NCI-H526 (cell line): ENCODE measurements at places on chromosomes 12 and 14.

DNA sequence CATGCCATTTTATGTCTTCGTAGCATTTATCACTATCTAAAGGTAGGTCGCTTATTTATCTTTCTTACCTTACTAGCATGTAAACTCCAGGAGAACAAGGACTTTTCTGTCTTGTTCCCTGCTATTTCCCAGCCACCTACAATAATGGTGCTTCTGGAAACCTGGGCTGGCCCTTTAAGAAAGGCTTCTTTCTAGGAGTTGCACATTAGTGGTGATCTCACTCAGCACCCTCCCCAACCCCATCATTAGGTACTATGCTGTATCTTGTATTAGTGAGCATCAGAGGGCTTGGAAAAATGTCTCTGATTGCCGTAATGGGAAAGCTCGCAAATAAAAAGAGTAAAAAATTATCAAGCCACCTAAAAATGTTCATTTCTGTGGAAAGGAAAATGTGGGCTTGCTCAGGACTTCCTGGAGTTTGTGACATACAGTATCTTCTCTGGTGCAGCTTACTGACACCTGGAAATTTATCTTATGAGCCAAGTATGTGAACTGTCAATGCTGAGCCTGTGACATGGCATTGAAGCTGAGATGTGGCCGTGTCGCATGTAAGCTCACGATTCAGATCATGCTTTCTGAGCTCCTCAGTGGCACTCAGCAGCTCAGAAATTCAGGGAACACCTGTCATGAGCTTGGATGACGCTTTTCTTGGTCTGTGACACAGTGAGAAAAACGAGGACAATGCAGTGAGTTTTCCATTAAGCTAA, 12.4 kb downstream of the CCDC92 start:
- no peak for DNase-seq

- DNase-seq: no peak
Measured at GRCh38 chr12:75685617-75686225, 174.3 kb upstream of the KRR1 start.

DNA sequence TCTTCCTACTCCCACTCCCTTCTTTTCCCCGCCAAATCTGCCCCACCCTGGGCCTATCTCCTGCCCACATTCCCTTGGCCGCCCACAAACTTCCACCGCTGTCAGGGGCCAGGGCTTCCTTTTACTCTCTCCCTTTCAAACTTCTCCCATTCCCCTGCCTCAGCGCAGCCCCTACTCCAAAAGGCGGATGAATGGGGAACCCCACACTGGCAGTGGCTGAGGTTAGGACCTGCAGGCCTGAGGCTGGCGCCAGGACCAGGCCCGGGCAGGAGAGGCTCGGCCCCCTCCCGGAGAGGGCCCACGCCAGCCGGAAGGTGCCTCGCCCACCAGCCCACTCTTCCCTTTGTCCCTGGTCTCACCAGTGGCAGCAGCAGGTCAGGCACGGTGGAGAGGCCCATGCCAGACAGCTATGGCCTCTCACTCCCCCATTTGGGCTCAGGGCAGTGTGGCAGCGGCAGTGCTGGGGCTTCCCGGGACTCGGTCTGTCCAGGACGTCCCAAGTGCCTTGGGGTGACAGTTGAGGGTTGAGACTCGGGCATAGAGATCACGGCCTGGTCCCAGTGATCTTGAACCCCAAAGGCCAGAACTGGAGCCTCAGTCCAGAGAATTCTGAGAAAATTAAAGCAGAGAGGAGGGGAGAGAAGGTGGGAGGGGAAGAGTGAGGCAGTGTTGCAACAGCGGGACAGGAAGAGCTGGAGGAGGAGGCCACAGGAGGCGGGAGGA, at the start of gene TNFRSF1A:
Gene TNFRSF1A, minus strand, starts transcription at position 660 of the 723 bp plus-strand sequence. Its CDS starts 262 bp downstream, at position 398.
- DNase-seq: peak; percentile 60

DNA sequence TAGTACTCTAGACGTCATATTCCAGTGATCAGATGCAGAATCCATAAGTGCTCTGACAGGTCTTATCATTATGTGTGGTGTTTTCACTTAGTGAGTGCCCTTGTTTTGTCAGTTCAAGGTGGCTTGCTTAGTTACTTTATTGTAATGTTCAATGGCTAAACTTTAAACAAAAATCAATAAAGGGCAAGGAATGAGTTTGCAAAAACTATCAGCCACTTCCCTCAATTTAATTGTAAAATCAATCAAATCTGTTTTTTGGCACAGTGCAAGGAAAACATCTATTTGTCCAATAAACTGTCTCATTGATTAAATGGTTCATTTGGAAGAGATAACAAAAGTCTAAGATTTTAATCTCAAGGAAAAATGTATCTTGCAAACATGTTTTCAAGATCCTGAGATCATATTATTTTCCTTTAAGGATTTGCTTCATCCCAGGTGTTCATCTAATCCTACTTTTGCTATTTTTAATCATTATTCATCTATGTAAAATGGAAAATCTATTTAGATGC, 59.6 kb upstream of the EEA1 start:
- no peak for DNase-seq

GRCh38 chr12:66538970-66539369, 139.9 kb downstream of the GRIP1 start:
- no peak for DNase-seq

DNA sequence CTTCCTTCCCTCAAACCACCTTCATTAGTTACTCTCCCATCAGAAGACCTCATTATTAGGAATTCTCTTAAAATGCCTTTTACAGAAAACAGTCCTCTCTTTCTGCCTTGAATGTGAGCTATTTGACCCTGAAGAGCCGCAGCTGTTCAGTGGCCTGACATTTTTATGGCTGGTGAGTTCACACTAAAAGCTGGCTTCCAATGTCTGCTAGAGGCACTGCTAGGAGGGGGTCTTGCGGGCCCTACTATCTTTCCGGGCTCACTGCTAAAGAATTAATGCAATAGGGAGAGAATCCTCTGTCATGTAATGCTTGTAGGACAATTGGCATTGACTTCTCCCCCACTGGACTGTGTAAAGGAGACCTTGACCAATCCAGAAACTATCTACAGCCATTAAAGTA, 87.7 kb downstream of the GPR135 start:
- no peak for DNase-seq

GRCh38 chr14:67820428-67820971, 921 bp downstream of the RAD51B start:
- no peak for DNase-seq

- DNase-seq: peak; percentile 82
Measured at GRCh38 chr12:48903982-48904411, 21.3 kb downstream of the FKBP11 start.

DNA sequence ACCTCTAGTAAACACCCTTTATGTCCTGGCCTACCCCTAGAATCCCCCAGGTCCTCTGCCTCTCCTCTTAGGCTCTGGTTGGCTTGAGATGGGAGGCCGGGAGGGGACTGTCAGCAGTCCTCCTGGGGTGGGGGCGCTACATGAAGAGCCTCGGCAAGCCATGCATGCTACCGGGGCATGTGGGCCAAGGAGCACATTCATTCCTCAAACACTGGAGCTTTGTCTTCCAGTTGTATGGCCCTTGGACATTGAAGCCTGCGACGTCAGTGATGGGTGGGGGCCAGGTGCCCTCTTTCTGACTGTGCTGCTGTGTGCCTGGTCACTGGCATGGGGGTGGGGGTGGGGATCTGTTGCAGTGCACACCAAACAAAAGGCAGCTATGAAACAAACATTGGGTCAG, 15.8 kb upstream of the CELA1 start:
- DNase-seq: no peak

GRCh38 chr12:7695237-7695560, 376 bp downstream of the GDF3 start:
- no peak for DNase-seq

- DNase-seq: no peak
Measured at GRCh38 chr12:120849765-120850164, 54.4 kb downstream of the SPPL3 start.

DNA sequence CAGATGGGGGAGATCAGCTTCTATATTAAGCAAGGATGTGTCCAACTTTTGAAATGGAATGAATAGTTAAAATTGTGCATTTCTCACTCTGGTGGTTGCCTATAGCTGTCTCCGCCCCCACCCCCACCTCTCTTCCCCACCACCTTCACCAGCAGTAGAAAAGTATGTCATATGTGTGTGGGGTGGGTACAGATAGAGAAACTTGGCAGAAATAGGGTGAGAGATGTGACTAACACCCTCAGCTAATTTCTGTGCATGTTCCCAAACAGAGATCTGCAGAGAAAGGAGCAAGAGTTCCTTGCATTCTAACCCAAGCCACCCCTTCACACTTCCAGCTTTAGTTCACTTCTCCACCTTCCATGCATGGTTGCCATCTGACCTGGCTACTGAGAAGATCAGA, 980.1 kb downstream of the NRXN3 start:
- no peak for DNase-seq

GRCh38 chr12:65019696-65020234, 101.3 kb downstream of the WIF1 start:
- no peak for DNase-seq

DNA sequence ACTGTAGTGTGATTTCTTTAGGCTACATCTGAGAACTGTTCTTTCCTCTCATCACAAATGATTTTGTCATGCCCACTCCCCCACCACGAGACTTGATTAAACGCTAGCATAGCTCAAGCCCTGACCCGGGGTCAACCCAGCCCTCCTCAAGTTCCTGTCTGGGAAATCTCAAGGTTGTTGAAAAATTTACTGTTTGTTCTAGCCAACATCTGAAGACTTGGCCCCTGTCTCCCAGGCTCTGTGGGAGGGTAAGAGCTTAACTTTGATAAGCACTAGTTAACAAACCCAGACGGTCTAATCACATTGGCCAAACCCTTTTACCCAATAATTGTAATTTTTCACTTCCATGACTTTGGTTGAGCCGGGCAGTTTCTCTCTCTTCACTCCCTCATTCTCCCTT, 86.2 kb upstream of the AMIGO2 start:
- no peak for DNase-seq
